ENCODE measurements at places on chromosomes 1 and 21. TPM values are rescaled to one million over a fixed set of nuclear protein-coding genes. Genes with fewer than 3 reads are reported as not detected.

The CNN3 gene
- total RNA-seq: 320 TPM

The C1orf185 gene
- total RNA-seq: not detected

The NMNAT2 gene
- 1.7 TPM for total RNA-seq

The CELA2B gene
- total RNA-seq: not detected
